SK-MEL-5 (cell line): ENCODE measurements at places on chromosomes 4 and X. TPM values are rescaled to one million over a fixed set of nuclear protein-coding genes. Genes with fewer than 3 reads are reported as not detected.

DNA sequence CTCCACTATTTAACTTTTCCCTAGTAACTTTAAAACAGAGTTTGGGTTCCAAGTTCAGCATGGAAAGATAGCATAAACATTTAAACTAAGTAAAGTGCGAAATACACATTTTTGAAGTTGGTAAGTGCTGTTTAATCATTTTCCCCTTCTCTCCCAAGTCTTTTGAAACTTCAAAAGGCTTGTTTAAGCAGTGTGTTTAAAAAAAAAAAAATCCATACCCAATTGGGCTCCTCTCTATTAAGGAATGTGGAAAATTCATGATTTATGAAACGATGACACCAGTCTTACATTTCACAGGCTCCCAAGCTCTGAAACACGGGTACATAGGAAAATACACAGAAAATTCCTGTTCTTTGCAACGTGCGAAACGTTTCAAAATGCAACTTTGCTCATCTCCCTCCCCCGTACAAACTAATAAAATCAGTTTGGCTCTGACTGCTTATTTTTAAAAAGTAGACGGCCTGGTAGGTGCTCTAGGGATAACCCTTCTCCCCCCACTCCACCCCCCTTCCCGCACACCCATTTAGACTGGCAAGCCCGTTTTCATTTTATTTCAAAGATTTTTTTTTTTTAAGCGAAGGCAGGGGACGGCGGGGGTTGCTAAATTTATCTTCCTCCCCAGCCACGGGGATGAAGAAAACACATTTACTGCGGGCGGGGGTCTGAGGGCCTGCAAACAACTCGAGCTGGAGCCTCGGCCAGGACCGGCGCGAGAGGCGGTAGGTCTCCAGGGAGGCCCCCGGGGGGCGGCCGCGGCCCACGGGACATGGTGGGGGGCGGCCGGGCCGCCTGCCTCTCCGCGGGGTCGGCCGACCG lies 786 bp upstream of the ZFX start:
- DNase-seq = peak; percentile 8

GRCh38 chr4:6910340-6910959 lies 824 bp downstream of the TBC1D14 start:
- DNase-seq = no peak

DNA sequence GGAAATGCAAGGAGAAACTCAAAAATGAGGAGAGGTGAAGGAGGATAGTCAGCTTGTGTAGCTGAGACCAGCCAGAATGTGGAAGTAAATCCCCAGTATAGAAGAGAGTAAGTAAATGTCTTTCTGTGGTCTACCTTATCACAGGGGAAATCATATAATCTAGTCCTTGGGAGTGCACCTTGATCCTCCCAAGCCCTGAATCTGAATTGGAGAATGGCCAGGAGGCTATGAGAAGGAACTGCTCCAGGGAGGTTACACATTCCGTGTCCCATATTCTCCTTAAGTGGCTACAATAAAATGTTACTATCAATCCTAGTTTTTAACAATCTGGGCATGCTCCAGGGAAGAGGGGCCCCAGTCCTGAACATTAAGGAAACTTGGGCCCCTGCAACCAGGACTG lies 10.8 kb downstream of the AGTR2 start:
- no peak for DNase-seq

DNA sequence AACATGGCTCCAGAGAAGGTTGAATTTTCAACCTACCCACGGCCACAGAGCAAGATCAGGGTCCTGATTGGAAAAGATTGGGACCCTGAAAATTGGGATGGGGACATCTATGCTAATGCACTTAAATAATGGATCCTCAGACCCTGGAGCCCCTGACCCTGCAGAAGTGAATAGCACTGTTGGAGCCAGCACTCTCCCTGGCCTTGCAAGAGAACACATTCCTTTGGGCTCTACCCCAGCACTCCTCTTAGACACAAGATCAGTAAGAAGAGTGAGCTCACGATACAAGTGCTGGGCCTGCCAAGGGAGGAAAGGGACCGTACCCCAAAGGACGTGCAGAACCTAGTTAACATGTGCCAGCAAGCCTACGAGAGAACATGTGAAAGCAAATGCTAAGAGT lies 19.9 kb downstream of the CXCL13 start:
- DNase-seq = no peak

Gene CT45A1
- total RNA-seq = 2.4 and 2.8 TPM in 2 replicates

Gene NDUFB11
- total RNA-seq = 157 and 172 TPM in 2 replicates

Gene PARM1
- total RNA-seq = not detected in 2 replicates

Gene VCX2
- total RNA-seq = not detected in 2 replicates

Gene MAGEB2
- total RNA-seq = 30.2 and 32.1 TPM in 2 replicates

Gene OPRPN
- total RNA-seq = not detected in 2 replicates

Gene UGT2A3
- not detected in 2 replicates for total RNA-seq

Gene TENM3
- 38.1 and 47.7 TPM in 2 replicates for total RNA-seq

Gene ADGRL3
- total RNA-seq = 0.08 and 1.0 TPM in 2 replicates

Gene SOWAHD
- 0.19 TPM in 1 of 2 replicates, not detected in the other for total RNA-seq
